ENCODE measurements at places on chromosomes 3 and 15.

DNA sequence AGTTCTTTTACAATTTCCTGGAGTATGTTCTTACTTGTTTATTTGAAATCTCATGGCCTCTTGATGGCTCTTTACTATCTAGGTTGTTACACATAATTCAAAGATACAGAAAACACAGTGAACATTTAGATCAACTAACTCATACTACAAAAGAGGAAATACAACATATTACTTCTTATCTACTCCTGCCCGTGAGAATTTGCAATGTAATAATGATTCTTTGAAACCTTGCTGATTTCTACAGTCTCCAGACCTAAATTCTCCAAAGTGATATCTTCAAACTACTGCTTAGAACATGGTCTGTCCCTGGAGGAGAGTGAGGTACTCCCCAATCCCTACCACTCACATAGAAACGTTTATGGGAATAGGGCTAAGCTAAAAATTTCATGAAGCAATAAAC is 29.9 kb upstream of the GOLGA8B start:
- DNase-seq = no peak

GRCh38 chr15:69462030-69462492 is 9.4 kb downstream of the RPLP1 start:
- DNase-seq = peak; percentile 78

GRCh38 chr3:60754617-60755016 is 496.6 kb downstream of the FHIT start:
- no peak for DNase-seq

GRCh38 chr3:119580067-119580760 is 922 bp downstream of the ADPRH start:
- DNase-seq = peak; percentile 77

DNA sequence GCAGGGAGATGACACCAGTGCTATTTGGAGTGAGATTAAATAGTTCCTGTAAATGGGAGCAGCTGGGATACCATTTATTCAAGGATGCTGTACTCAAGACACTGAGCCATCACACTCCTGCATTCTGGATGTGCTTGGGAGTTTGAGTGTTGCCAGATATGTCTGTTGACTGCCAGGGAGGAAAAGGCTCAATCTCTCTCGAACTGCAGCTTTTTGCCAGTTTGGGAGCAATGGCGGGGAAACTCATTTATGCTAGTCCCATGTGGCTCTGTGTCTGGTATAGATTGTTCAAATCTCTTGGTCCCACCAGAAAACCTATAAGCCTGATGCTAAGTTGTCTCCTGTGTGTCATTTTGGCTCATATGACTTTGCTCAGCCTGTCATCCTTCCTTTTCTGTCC is 363.6 kb downstream of the WDR72 start:
- no peak for DNase-seq

DNA sequence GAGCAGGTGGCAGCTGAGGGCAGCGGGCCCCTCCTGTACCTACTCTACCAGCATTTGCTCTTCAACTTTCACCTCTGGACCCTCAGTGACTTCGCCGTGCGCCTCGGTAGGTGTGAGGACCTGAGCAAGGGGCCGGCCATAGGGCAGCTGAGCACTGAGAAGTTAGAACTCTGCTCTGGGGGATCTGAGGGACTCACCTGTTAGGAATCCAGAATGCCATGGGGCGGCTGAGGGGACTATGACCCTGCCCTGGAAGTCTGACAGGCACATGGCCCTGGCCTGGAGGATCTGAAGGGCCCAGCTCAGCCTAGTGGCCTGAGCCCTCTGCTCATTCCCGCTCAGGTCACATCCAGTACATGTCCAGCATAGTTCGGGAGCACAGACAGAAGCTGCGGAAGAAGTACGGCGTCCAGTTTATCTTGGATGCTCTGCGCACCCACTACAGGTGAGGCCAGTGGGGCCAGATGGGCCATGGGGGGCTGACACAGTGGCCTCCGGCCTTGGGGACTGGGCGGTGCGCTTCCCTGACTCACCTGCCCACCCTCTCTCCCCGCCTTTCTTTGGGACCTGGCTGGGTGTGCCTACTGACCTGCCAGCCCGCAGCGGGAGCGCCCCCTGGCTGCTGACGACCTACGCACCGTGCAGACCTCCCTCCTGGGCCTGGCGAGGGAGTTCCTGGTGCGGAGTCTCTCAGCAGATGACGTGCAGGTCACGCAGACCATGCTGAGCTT is 18.8 kb downstream of the NBEAL2 start:
- DNase-seq = peak; percentile 74

DNA sequence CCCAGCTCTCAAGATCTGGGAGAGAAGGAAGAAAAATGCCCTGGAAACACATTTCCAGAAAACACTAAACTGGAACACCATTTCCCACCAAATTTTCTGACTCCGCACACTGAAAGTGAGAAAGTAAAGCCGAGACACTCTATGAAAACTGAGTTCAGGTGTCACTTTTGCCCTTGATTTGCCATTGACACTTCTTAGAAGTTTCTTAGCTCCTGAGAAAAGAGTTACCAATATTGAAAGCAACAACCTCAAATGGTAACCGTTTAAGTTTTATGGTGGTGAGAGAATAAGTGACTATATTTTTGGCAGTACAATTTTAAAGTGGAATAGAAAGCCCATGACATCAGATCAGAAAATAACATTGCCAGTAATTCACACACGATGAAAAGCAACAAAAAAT is 39.0 kb downstream of the CD86 start:
- DNase-seq = no peak
